CD4-positive, alpha-beta T cell treated with Interleukin-15 for 4 hours (primary cell): ENCODE measurements at places on chromosomes 11 and 22.

GRCh38 chr11:131611322-131611721 lies 240.9 kb downstream of the NTM start:
- DNase-seq = no peak

GRCh38 chr11:111582163-111582562 lies 20.1 kb upstream of the SIK2 start:
- no peak for DNase-seq

DNA sequence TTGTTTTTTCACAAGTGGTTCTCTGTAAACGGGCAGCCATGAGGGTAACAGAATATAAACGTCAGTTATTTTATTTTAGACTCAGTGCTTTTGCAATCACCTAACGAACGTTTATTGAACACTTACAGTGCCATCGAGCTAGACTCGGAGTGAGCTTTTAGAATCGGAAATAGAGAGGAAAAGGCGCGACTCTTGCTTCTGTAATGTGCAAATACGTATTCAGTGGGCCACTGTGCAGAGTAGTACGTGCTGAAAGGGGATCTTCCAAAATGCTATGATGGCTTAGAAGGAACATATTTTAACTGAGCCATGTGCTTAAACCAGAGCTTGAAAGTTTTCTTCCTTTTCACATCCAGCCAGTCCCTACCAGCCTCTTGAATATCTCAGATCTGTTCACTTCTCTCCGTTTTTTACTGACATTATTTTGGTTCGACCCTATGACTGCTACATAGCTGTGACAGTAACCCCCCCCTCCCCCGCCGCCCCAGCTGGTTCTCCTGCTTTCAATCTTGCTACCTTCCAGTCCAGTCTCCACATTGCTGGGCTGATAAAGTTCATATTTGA lies 468 bp downstream of the DDIAS start:
- DNase-seq = no peak

GRCh38 chr22:44550711-44551491 lies 52.9 kb upstream of the RTL6 start:
- DNase-seq = peak; percentile 10

DNA sequence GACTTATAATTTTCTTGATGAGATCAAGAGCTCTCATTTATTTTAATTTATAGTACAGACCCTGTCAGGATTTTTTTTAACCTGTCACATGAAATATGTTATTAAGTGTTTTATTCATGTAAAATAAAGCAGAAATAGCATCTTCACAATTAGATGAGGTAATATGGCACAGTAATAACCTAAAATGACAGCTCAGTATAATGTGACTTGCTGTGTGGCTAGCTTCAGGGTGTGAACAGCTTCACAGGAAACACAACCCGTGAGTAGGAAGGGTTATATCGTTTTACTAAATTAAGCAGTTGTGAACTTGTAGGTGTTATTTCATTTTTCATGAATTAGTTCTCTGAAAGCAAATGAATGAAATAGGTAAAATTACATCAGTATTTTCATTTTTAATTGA lies 366.9 kb upstream of the CHORDC1 start:
- no peak for DNase-seq

DNA sequence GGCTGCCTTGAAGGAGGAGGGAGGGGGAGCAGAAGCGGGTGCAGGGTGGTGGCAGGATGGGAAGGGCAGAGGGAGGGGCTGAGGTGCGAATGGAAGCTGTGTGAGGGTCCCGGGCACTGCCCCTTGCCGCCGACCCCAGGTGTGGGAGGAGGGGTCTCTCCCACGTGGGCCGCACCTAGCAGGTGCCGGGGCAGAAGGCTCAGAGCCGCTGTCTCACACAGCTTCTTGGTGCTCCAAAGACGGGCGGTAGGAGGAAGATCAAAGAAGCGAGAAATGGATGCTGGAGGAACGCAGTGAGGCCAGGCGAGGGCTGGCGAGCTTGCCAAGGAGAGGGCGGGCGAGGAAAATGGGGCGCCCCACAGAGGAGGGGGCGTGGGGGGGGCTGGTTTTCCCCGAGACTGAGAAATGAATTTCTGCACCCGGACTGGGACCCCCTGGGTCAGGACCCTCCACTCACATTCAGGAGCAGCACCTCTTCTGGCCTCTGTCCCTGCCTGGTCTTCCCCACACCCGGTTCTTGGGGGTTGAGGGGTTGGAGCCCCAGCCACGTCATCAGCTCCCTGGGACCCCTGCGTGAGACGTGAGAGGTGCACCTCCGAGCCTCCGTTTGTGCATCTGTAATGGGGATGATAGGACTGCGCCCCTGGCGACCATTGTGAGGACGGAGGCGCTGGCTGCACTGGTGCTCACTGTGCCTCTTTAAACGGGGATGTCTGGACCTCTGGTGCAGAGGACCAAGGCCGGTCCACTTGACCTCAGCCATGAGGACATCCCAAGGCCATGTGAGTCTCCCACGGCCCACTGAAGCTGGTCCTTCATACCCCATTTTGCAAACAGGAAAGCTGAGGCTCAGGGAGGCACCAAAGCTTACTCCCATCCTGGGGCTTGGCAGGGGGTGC lies 16.8 kb downstream of the LSP1 start:
- DNase-seq = no peak

- no peak for DNase-seq
Measured at GRCh38 chr22:45524157-45524556, 21.5 kb downstream of the FBLN1 start.
